ENCODE measurements at places on chromosomes 16 and 17. TPM values are rescaled to one million over a fixed set of nuclear protein-coding genes. Genes with fewer than 3 reads are reported as not detected.

Gene HOXB5
- not detected for total RNA-seq

Gene WFIKKN1
- total RNA-seq: under 0.01 TPM

Gene PDILT
- not detected for total RNA-seq

Gene TNK1
- 8.1 TPM for total RNA-seq

Gene MT1H
- not detected for total RNA-seq

Gene ITGAD
- total RNA-seq: not detected

Gene MAF
- total RNA-seq: 38.6 TPM

Gene PIGL
- 23.9 TPM for total RNA-seq

Gene CRAMP1
- total RNA-seq: 9.9 TPM

Gene ATP2A3
- 2.7 TPM for total RNA-seq

Gene PRM3
- not detected for total RNA-seq

Gene MPP2
- total RNA-seq: 0.61 TPM

Gene ZFPM1
- total RNA-seq: 1.1 TPM

Gene CD300A
- 19.6 TPM for total RNA-seq

Gene TRAF7
- 79.6 TPM for total RNA-seq

Gene CIAPIN1
- total RNA-seq: 35.3 TPM

Gene RIPOR1
- 24.0 TPM for total RNA-seq

Gene TBL3
- 38.4 TPM for total RNA-seq

Gene GGT6
- total RNA-seq: 49.9 TPM

Gene CD300LB
- total RNA-seq: 0.19 TPM

Gene ACSM2B
- total RNA-seq: not detected

Gene HAPSTR1
- 59.8 TPM for total RNA-seq

Gene HOXB9
- not detected for total RNA-seq

Gene ITGAL
- total RNA-seq: 1.3 TPM

Gene KRTAP3-1
- not detected for total RNA-seq

Gene PLLP
- 15.5 TPM for total RNA-seq

Gene BCL6B
- total RNA-seq: 1.9 TPM

Gene RGS9
- total RNA-seq: 1.4 TPM

Gene IGFALS
- not detected for total RNA-seq

Gene SLC38A8
- total RNA-seq: not detected

Gene COQ7
- 12.2 TPM for total RNA-seq

Gene CES5A
- not detected for total RNA-seq

Gene THOC6
- total RNA-seq: 27.9 TPM

Gene QPRT
- 3.0 TPM for total RNA-seq

Gene DNAJA3
- 45.2 TPM for total RNA-seq

Gene GDPD1
- total RNA-seq: 1.9 TPM

Gene EXOSC6
- total RNA-seq: 16.4 TPM

Gene PYCARD
- total RNA-seq: 53.0 TPM

Gene GPR142
- total RNA-seq: not detected

Gene CRYBA1
- not detected for total RNA-seq

Gene LGALS3BP
- 226 TPM for total RNA-seq

Gene CALB2
- total RNA-seq: 0.35 TPM
